COR-L47 (cell line): ENCODE measurements at places on chromosomes 7 and 10.

GRCh38 chr10:17510242-17510908 lies 56.0 kb upstream of the ST8SIA6 start:
- DNase-seq = no peak

DNA sequence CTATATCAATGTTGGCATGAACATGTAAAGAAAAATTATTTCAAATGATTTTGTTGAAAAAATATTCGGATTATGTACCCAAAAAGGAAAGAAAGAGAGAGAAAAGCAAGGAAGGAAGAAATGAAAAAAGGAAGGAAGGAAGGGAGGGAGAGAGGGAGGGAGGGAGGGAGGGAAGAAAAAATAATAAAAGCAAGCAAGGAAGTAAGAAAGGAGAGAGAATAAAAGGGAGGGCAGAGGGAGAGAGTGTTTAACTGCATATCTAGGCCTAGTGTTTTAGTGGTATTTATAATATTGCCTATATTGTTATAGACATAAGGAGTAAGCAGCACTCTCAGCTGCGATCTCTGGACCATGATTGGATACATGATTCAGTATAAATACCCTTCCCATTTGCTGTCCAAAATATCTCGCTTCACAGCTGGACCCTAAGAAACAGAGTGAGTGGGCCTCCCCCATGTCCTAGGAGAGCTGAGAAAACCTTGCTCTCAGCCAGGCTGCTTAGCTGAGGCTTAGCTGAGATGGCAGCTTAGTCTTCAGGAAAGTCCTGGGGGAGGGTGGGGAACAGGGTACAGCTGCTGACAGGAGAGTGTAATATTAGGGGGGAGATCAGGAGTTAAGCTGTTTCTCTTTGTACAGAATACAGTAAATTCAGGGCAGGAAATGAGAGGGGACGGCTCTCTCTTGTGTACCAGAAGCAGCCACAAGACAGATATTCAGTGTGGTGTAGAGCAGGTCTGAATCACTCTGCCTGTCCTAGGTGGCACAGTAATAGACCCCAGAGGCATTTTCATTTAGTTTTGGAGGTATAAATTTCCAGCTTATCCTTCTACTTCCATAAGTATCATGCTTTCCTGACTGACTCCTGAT lies 66.8 kb upstream of the TARP start:
- no peak for DNase-seq

DNA sequence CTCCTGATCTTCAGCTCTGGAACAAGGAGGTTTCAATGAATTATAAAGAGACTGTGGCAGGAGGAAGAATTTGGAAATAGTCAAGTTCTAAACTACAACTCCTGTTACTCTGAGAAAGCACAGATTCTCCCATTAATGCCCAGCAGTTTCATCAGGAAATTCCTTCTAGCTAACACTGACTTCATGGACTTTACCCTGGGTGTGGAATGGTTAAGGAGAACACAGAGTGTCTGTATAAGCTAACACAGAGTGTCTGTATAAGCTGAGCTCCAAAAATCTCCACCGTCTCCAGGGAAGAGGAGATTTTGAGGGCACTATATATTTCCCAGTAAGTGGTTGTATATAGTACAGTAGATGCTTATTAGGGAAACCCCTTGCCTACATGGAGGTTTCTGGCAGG lies 675.5 kb downstream of the XPNPEP1 start:
- DNase-seq = no peak

- DNase-seq = no peak
Measured at GRCh38 chr7:95631527-95631926, 35.2 kb upstream of the PDK4 start.

- no peak for DNase-seq
Measured at GRCh38 chr7:137985253-137985896, 16.5 kb downstream of the CREB3L2 start.

GRCh38 chr10:78784546-78784945 lies 284.2 kb upstream of the ZMIZ1 start:
- DNase-seq = no peak

DNA sequence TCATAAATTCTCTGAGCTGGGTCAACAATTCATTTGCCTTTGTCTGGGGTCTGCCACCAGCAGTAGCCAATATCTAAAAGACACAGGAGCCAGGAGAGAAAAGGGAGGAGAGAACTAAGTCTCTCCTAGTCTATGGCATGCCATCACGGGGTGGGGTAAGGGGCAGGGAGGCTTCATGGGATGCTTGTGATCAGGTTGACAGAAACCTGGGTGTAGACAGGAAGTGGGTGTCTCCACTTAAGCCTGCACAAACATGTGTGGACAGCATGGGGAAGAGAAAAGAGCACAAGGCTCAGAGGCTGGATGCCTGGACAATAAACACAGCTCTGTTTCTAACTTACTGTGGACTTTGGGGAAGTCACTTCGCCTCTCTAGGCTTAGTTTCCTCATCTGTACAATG lies 11.5 kb upstream of the C10orf53 start:
- DNase-seq = no peak
